Muscle of back (tissue), 13 donors: ENCODE measurements at places on chromosomes 2 and 18. TPM values are rescaled to one million over a fixed set of nuclear protein-coding genes. Genes with fewer than 3 reads are reported as not detected.

DNA sequence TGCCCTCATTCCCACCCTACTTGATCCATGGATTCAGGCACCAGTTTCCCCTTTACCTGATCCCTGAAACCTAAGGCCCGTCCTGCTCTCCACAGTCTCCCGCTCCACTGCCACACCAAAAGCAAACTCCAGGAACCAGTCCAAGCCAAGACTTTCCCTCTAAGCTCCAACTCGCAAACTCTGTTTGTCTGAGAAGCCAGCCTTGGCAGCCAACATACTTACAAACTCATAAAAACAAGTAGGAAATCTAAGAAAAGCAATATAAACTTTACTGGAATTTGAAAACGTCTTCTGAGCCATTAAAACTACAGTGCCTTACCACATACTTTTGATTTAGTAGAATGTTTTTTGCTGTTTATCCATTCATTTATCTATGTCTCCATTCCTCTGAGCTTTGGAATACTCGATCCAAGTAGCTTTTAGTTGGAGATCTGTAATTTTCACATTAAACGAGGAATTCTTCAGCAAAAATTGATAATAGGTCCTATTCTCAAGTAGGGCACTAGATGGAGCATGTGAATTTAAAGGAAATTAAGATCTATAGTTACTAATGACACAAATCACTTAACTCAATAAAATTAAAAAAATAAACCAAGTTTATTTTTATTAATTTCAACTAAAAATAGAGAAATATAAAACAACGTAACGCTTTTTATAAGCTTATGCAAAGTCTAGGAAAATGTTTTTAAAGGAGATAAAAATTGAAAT, 199.7 kb downstream of the MYO3B start:
- no peak for DNase-seq

- no peak for DNase-seq
Observed at GRCh38 chr18:60950634-60951033, 382.6 kb upstream of the CDH20 start.

GRCh38 chr18:22558945-22559385, 141.2 kb upstream of the CTAGE1 start:
- no peak for DNase-seq

GRCh38 chr2:120453635-120453998, 107.7 kb downstream of the INHBB start:
- DNase-seq: no peak

- no peak for DNase-seq
Observed at GRCh38 chr18:9642799-9643462, 28.6 kb upstream of the PPP4R1 start.

The PSMA8 gene
- not detected for polyA plus RNA-seq

- DNase-seq: no peak
Observed at GRCh38 chr18:10558967-10559298, 33.1 kb downstream of the NAPG start.

- DNase-seq: no peak
Observed at GRCh38 chr2:239723486-239724193, 301.5 kb downstream of the NDUFA10 start.

GRCh38 chr18:58955001-58955400, 90.3 kb downstream of the ZNF532 start:
- no peak for DNase-seq

DNA sequence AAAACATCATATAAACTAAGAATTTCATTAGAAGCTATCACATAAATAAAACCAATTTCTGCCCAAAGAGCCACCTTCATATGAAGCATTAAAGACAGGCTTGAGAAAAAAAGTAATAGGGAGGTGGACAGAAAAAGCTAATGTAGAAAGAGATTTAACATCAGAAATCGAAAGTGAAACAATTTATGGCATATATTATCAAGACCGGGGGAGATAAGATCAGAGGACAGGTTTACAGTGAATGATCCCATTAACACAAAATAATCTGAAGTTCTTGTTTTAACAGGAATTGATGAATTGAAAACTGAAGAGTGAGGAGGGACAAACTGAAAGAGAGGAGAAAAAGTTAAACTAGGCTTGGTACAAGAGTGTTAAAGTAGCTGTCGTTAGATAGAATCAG, 786.3 kb upstream of the FSHR start:
- DNase-seq: no peak

DNA sequence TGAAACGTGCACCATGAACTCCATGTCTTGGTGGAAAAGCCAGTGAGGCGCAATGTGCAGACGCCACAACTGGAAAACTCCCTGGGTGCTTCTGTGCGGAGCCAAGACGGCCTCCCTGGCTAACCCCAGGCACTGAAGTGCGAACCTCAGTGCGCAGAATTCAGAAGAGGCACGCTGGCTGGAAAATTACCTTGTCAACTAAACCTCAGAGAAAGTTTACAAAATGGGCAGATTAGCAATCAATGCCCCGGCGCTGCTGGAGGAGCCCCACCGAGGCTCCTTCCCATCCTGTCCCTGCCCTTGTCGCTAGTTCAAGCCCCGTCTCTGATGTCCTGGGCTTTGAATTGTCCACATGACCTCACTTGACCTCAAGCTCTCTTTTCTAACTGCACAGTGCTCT, 22.2 kb downstream of the SNORC start:
- no peak for DNase-seq
